Mucosa of descending colon (tissue), 3 donors: ENCODE measurements at places on chromosomes 12 and 14.

DNA sequence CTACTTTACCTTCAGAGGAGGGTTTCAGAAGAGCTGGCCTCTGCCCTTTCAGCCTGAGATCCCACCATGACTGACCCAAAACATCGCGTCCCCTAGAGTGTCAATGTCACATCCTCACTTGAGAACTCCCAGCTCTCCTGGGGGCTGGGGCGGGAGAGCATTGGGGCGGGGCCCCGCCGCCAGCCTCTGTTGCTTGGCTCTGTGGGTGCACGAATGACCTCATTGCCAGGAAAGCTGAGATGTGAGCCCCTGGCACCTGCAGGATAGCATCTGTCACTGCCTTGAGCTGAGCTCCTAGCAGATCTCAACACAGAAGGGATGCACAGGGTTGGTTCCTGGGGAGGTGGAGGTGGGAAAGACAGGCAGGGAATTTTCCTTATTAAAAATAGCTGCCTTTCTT lies 20.6 kb upstream of the MYL2 start:
- DNase-seq = no peak

- no peak for DNase-seq
Observed at GRCh38 chr14:85233756-85234155, 296.2 kb upstream of the FLRT2 start.

DNA sequence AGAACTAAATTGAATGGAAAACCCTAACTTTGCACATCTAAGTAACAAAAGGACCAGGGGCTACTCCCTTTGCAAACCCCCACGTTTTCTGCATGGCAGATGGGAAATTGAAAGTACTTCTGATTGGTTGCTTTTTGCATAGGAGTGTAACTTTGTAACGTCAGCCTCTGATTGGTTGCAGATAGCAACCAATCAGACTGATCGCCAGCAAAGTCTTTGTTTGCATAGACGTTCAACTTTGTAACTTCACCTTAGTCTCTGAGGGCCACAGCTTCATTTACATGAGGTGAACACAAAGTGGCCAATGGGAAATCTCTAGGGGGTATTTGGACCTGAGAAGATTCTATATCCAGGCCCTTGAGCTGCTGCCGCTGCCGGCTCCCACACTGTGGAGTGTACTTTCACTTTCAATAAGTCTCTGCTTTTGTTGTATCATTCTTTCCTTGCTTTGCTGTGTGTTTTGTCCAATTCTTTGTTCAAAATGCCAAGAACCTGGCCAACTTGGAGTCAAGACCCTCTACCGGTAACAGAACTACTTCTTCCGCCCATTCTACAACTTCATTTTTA lies 102.5 kb upstream of the PRICKLE1 start:
- no peak for DNase-seq

DNA sequence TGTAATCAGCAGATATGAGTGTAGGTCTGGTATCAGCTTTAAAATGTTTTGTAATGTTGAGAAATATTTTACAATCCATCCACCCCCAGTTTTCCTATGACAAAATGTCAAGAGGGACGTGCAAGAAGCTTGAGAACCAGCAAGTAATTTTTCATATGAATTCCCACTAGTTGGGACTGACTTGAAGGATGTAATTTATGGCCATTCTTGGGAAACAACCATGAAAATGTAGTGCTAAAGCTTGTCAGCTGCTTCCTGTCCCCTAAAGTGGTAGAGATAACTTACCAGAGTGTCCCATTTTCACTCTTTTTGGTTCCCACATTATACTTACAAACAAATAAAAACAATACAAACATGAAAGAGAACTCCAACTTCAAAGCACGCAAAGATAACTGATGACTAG lies 63.9 kb downstream of the RERG start:
- no peak for DNase-seq

GRCh38 chr14:90681929-90682328 lies 134.3 kb downstream of the TTC7B start:
- DNase-seq = no peak

- DNase-seq = peak; percentile 49
Observed at GRCh38 chr14:104090071-104090748, 4.7 kb downstream of the ASPG start.

- no peak for DNase-seq
Observed at GRCh38 chr12:1916371-1917171, 1.9 kb downstream of the CACNA2D4 start.

- DNase-seq = no peak
Observed at GRCh38 chr12:80490329-80490728, 46.3 kb downstream of the PTPRQ start.

- no peak for DNase-seq
Observed at GRCh38 chr14:101992708-101993107, 28.3 kb downstream of the DYNC1H1 start.

- no peak for DNase-seq
Observed at GRCh38 chr14:78519863-78520262, 349.7 kb downstream of the NRXN3 start.

DNA sequence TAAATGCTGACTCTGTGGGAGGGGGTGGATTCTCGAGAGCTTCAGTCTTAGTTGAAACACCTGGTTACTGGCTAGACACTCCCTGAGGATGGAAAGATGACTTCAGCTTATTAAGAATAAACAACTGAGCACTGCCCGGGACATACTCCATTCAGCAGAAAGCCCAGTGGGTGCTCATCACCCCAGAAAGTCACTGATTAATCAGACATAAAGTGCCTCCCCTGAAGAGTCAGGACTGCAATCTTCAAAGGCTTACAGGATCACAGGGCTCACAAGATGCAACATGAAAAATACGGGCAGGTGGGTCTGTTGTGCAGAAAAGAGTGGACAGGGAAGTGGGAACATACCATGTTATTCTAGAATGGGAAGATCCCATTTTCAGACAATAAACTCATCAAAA lies 207.0 kb downstream of the CALM1 start:
- DNase-seq = no peak

DNA sequence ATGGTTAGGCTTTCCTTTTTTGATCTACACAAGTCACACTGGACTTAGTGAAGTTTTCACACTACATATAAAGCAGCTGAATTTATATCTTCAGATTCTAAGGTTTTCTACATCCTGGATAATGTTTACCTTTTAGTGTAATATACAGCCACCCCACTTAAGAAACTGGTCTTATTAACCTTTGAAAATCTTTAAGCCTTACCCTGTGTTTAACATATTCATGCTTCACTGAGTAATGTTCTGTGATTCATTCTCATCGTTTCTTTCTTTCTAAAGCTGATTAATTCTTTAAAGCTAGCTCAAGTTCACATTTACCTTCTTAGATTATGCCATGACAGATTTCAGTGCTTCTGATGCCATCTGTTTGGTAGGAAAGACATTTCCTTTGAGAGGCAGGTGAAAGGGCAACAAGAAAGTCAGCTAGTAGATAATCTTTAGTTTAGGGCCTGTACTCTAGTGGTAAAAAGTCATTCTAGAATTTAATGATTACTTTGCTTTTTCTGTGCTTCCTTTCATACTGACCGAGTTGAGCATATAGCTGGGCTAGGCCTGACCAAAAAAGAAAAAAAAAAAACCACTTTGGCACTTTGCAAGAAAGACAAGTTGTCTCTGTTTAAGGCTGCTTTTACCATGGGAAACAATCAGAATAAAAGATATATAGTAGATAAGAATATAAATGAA lies 690.9 kb upstream of the FBXO33 start:
- DNase-seq = no peak

- peak; percentile 18 for DNase-seq
Observed at GRCh38 chr12:85278598-85279448, 1.2 kb upstream of the ALX1 start.

DNA sequence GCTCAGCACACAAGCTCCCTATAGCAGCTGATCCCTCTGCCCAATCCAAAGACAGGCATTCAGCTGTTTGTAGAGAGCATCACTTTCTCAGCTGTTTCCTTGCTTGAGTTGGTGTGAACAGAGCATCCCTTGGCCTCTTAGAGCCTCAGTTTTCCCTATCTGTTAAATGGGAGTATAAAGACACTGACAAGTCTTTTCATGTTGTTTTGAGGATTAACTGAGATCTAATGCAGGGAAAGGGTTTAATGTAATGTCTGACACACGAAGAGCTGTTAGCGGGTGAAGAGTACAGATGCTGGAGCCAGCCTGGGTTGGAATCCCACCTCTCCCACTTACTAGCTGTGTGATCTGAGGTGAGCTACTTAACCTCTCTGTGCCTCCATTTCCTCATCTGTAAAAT lies 149.5 kb downstream of the PHETA1 start:
- no peak for DNase-seq

GRCh38 chr14:104238424-104239184 lies 100.2 kb downstream of the KIF26A start:
- DNase-seq = peak; percentile 41

GRCh38 chr12:50579757-50580267 lies 75.0 kb downstream of the DIP2B start:
- no peak for DNase-seq

GRCh38 chr12:43154498-43155045 lies 397.4 kb downstream of the ADAMTS20 start:
- DNase-seq = no peak

GRCh38 chr12:87794854-87795253 lies 234.3 kb downstream of the C12orf50 start:
- no peak for DNase-seq

GRCh38 chr12:104427547-104427938 lies 29.2 kb upstream of the CHST11 start:
- DNase-seq = no peak

- DNase-seq = no peak
Observed at GRCh38 chr12:50218386-50218785, 51.2 kb upstream of the CERS5 start.

GRCh38 chr12:124754949-124755800 lies 108.5 kb downstream of the SCARB1 start:
- DNase-seq = peak; percentile 67

DNA sequence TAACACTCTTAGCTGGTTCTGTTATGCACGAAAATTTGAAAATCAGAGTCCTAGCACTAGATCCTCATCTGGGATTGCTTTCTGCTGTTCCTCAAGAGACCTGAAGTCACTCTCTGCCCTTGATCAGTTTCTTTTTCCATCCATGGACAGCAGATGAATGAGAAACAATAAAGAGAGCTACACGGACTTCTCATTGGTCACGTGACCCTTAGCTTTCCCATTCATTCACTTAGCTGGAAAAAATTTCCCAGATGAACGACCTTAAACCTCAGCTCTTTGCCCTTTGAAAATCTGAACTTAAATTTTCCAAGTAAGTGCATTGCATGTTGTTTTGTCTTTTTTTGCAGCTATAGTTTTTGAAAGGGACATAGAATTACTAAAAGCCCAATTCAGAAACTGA lies 27.2 kb upstream of the RGS6 start:
- no peak for DNase-seq

- DNase-seq = peak; percentile 27
Observed at GRCh38 chr14:49297102-49297501, 289.1 kb downstream of the RPS29 start.

DNA sequence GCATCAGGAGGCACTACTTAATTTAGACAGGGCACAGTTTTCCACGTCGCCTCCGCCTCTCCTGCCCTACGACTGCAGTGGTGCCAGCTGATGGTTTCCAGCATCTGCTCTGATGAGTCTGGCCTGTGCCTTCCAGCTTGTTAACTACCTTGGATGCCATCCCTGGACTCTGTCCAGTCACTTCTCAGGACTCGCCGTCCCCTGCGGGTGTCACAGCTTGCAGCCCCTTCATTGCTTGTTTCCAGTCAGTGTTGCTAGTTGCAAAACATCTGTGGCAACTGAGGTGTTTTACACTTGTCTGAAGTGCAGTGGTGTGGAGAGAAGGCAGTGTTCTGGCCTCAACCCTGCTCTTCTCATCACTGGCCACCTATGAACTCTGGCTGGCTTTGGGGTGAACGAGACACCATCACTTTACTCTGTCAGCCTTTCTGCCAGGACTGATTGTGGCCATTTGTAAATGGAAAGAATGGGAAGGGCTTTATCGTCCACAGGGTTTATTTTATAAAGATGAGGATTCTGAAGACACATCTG lies 8.3 kb downstream of the ADGRD1 start:
- DNase-seq = no peak

DNA sequence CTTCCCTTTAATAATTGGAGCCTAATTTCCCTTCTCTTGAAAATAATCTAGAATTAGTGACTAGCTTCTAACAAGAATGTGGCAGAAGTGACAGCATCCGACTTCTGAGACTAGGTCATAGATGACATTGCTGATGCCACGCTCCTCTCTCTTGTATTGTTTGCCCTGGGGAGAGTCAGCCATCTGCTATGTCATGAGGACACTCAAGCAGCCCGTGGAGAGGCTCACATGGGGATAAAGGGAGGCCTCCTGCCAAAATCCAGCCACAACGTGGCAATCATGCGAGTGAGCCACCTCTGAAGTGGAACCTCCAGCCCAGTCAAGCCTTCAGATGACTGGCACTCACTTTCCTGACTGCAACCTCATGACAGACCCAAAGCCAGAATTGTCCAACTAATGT lies 54.2 kb upstream of the LRRK2 start:
- DNase-seq = no peak

- DNase-seq = no peak
Observed at GRCh38 chr12:26564391-26564790, 268.6 kb downstream of the ITPR2 start.

DNA sequence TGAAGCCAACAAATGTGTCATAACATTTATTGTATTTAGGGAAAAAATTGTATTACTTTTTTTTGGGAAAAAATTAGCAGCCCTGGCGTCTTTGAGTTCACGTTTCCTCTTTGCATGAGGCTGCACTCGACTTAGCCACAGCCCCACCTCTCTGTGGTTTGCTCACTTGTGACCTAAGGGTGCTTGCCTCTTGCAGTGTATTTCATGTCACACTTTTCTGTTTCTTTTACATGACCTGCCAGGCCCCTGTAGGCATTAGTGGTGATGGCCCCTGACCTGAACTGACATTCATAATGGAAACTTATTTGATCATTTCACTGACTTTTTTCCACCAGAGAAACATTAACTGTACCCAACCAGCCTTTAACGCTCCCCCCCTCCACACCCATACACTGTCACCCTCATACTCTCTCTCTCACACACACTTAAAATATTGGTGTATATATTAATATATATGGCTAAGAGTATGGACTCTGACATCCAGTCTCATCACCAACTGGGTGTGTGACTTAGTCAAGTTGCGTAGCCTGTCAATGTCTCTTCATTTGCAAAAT lies 122.9 kb downstream of the PRKCH start:
- DNase-seq = peak; percentile 58
